Stimulated activated CD4-positive, alpha-beta T cell treated with anti-CD3 and anti-CD28 coated beads, Interleukin-1b, Interleukin-23, amount 100 ng/mL, for 48 hours (primary cell): ENCODE measurements at places on chromosomes 1 and 21.

DNA sequence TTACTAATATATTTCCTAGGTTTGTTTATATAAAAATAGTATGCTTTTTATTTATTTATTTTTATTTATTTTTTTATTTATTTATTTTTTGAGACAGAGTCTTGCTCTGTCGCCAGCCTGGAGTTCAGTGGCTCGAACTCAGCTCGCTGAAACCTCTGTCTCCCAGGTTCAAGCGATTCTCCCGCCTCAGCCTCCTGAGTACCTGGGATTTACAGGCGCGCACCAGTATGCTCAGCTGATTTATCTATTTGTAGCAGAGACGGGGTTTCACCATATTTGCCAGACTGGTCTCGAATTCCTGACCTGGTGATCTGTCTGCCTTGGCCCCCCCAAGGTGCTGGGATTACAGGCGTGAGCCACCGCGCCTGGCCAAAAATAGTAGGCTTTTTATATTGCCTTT is 33.2 kb downstream of the BRINP3 start:
- DNase-seq, result no peak

DNA sequence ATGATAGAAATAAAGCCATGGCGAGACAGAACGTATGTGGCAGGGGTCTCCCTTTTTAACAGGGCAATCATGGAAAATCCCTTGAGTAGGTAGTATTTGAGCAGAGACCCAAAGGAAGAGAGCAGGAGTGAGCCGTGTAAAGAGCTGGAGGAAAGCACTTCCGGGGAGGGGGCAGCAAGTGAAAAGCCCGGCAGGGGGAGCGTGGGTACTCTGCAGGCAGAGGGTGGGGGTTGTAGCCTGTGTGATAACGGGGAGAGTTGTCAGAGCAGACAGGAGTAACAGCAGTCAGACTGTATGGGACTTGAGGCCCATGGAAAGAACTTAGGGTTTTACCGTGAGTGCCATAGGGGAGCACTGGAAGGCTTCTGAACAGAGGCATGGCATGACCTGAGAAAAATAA is 51.1 kb upstream of the LDLRAP1 start:
- no peak for DNase-seq

DNA sequence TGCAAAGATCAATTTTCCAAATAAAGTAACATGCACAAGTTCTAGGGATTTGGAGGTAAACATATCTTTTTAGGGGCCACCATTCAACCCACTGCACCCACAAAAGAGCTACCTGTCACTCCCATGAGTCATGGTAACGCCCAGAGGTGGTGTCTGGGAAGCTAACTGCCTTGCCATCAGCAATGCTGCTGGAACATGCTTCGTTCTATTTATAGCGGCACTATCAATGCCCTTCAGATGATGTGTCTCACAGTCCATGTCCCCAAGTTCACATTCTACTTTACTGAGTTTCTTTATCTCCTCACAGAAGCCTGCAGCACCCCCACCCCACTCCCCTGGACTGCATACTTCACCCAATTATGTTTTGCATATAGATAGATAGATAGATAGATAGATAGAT is 95.4 kb downstream of the LPAR3 start:
- no peak for DNase-seq

GRCh38 chr1:161725908-161726472 is 4.6 kb downstream of the FCRLB start:
- peak; percentile 26 for DNase-seq

DNA sequence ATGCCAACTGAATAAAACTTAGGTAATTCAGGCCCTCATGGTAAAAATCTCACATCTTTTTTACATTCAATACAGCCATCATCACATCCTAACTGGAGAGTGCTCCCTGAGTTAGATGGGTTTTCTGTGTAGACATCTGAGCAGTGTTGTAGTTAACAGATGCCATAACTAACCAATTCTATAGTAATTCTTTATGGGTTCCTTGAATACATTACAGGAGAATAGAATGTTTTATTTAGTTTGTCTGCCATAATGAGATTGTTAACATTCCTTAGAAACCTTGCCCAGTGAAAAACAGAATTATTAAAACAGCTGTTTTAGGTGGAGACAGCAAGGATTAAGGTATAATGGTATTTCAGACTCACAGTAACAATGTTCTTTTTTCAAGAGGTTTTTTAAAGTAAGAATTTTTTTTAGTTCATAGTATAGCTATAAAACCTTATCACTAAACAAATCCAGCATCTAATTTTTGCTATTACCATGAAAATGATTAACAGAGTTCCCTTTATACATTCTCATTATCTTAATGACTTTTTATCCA is 95.3 kb downstream of the ATP5PO start:
- no peak for DNase-seq

- DNase-seq, result no peak
Observed at GRCh38 chr21:36513430-36513829, 33.5 kb upstream of the CLDN14 start.

DNA sequence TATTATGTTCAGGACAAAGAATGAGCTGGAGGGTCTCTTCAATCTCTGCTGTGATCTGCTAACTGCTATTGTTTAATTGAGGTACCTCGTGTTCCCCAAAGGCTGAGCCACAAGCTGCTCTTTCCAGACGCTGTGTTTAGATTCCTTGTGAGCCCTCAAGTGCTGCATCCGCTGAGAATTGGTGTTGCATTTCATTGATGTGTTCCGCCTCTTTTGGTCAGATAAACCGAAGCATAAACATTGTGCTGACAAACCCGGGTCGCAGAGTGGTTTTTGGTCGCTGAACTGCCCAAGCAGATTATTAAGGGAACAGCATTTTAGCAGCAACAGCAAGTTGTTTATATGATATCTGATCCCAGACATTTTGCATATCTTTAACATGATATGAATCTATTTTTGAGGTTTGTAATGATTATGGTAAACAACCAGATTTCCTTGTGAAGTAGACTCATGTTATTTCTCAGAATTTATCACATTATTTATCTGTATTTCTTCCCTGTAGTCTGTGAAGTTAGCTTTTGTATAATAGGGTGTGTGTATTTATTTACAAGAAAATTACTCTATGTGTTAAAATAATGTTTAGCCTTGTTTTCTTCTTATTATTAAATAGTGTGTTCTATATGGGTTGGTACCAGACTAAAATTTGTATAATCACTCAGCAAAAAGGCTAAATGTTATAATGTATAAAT is 217.2 kb upstream of the C1orf105 start:
- no peak for DNase-seq

- DNase-seq, result no peak
Observed at GRCh38 chr1:180265871-180266270, 35.8 kb downstream of the LHX4 start.

GRCh38 chr1:160963521-160963920 is 8.9 kb upstream of the ITLN2 start:
- no peak for DNase-seq

DNA sequence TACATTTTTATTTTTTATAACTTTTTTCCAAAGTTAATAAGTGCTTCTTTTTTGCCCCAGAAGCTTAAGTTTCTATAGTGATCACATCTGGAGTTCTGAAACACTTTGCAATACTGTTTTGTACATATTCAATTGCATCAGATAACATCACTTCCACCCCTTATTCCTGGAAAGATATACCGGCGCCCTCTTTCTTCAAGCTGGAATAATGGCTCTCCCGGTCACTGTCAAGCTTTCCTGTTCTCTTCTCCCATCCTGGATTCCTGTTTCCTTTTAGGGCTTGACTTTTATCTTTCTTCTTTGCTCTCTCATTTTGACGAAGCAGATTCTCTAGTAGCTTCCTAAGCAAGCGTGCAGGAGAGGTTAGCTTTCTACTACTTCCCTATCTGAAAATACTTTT is 1866.8 kb downstream of the MRPL39 start:
- DNase-seq, result no peak

DNA sequence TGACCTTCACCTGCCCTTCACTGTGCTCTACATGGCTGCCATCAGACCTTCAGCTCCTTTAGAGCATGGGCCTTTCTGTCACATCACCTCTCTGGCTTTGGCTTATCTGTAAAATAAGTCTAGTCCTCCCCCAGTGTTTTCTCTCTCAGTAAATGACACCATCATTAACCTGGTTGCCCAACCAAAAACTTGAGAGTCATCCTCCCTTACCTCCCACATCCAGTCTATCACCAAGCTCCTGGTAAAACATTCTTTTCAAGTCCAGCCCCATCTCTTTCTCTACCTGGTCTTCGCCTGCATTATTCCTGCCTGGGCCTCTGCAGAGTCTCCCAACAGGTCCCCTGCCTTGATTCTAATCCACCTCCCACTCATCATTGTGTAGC is 13.1 kb downstream of the SLC26A9 start:
- no peak for DNase-seq

DNA sequence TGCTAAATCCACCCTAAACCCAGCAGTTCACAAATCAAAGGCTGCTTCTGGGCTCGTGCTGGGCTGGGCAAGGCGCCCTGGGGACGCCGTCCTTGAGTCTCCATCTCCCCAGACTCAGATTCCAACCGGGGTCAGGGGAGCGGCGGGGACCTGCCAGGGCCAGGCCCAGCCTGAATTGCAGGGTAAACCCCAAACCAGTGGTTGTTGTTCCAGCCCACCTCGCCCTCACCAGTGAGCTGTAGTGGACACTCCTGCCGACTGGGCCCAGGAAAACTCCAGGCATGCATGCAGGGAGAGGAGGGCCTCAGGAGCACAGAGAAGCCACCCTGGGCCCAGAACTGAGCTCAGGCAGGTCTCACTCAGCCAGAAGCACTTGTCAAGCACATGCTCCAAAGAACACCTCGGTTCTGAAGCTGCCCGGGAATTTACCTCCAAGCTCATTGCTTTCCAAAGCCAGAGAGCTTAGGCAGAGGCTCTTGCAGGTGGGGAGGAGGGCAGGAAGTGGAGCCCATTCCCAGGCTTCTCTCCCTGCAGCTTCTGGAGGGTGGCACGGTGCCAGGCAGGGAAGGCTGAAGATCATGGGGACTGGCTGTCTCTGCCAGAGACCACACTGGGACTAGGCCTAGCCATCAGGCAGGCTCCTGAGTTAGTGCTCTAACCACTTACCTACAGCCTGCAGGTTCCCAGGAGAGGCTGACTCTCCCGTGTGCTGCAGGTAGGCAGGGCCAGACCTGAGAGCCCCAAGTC is 437.0 kb downstream of the MATN1 start:
- no peak for DNase-seq

DNA sequence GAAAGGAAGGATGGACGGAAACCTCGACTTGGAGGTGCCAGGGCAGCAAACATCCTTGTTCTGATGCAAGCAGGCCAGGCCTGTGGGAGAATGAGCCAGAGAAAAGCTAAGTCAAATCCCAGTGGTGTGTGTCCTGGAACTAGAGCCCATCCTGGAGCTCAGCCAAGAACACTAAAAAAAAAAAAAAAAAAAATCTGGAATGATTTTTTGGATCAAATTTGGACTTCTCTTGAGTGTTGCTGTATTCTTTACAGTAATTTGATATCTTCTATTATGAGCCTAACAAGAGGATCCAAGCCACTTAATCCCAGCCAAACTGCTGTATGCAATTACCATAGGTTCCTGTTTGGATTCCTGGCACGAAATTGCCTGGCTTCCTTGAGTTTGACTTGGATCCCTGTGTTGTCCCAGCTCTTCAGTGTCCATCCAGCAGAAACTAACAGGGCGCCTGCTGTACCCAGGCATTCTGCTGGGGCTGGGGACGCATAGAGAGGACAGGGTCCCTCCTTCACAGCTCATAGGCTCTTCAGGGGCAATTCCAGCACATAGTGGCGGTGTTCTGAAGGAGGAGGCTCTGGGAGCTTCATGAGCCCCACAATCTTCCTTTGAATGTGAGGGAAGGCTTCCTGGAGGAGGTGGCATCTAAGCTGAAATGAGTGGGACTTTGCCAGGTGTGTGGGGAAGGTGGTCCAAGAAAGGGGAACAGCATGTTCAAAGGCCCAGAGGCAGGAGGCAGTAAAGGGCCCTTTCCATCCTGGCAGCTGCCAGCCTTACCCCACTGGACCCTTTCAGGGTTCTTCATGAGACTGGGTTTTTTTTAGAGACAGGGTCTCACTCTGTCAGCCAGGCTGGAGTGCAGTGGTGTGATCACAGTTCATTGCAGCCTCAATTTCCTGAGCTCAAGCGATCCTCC is 24.7 kb downstream of the EPHX1 start:
- no peak for DNase-seq

GRCh38 chr1:107359472-107360241 is 218.8 kb downstream of the NTNG1 start:
- DNase-seq, result no peak

DNA sequence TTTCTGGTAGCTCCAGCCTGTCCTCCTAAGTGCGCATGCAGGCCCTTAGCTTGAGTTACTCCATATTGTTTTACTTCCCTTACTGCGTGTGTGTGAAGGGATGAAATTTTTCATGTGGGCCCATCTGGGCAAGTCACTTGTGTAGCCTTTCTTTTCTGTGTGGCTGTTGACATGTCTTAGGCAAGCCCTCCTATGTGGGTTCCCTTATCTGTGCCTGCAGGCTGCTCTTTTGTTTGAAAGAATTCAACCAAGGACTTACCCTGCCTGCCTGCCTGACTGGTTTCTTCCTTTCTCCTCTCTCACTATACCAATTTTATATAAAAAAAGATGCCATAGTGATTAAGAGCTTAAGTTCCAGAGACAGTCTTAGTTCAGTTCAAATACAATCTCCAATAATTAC is 249.3 kb downstream of the ATG4C start:
- DNase-seq, result no peak

- no peak for DNase-seq
Observed at GRCh38 chr1:29639741-29640427, 403.6 kb downstream of the PTPRU start.

DNA sequence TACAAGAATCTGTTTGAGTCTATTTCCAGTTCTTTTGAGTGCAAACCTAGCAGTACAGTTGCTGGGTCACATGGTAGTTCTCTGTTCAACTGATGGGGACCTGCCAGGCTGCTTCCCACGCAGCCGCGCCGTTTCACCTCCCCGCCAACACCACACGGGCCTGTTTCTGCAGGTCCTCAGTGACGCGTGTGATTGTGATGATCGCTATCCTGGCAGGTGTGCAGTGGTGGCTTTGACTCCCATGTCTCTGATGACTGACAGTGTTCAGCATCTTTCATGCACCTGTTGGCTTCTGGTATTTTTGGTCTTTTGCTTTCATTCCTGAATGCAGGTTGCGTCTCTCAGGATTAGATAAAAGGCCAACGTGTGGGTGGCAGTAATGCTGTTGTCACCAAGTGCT is 41.6 kb downstream of the FAAP20 start:
- DNase-seq, result no peak

DNA sequence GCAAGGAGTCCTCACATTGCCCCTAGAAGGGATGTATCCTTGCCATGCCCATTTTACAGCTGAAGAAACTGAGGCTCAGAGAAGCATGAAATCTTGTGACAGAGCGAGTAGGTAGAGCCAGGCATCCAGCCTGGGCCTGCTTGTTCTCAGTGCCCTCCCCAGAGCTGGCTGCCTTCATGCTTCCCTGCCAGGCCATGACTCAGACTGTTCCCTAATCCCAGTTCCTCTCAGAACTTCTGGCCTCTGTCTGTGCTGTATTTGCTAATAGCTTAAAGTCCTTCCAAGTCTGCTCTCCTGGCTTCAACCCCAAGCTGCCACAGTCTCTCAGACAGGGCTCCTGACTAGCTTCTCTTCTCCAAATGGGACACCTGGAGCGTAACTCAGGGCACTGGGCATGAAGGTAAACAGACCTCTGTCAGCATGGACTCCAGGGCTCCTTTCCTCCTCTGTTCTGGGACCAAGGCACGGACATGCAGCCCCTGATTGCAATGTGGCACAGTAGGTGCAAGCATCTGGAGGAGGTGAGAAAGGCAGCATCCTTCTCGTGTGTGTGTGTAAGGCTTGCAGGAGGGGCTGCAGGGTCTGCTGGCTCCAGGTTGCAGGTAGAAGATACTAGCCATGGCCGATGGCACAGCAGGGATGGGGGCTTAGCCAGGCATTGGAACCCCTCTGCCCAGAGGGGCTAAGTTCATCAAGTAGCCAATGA is 122.7 kb downstream of the HMGB4 start:
- DNase-seq, result no peak

GRCh38 chr1:53539226-53539625 is 80.0 kb downstream of the DMRTB1 start:
- DNase-seq, result no peak
